ENCODE measurements at places on chromosomes 2 and 18. TPM values are rescaled to one million over a fixed set of nuclear protein-coding genes. Genes with fewer than 3 reads are reported as not detected.

DNA sequence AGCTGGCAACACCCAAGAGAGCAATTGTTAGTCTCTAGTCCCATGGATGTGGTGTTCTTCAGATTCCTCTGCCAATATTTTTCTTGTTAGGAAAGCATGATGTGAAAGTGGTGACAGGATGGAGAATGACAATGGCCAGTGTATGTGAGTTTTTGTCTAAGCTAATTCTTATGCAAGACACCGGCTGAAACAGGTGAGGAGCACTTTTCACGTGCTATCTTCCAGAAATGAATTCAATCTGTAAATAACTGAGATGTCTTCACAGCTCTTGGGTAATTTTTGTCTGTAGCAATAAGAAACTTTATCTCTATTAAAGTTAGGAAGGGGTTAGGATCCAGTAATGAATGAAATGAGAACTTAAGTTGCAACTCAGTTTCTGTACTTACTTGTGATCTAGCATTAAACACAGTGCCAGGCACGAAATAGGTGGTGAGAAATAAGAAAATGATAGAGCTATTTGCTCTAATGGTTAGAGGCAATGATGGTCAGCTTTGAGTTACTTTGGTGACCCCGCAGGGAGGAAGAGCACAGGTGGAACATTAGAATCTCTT lies 676 bp upstream of the AGPS start:
- no peak for DNase-seq

- DNase-seq, result no peak
Observed at GRCh38 chr2:20370191-20370590, 19.5 kb upstream of the PUM2 start.

Gene SMYD1
- not detected for total RNA-seq

DNA sequence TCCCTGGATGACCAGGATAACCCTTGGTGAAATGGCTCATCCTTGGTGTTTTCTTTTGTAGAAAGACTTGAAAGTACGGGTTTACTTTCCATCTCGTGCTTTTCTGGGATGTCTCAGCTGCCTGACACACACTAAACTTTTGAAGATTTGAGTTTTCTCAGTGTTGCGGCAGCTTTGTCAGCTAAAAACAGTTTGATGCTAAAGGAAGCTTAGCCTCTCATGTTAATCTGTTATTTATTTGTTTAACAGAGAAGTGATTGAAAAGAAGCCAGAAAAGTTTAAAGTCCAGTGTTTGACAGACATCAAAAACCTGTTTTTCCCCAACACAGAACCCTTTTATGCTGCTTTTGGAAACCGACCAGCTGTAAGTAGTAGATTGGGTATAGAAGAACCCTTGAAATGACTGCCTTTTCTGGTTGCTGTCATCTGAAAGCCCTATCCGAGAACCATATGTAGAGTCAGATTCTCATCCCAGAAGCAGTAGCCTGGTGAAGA lies 72.8 kb downstream of the LPIN1 start:
- no peak for DNase-seq

Gene SLC4A3
- not detected for total RNA-seq

DNA sequence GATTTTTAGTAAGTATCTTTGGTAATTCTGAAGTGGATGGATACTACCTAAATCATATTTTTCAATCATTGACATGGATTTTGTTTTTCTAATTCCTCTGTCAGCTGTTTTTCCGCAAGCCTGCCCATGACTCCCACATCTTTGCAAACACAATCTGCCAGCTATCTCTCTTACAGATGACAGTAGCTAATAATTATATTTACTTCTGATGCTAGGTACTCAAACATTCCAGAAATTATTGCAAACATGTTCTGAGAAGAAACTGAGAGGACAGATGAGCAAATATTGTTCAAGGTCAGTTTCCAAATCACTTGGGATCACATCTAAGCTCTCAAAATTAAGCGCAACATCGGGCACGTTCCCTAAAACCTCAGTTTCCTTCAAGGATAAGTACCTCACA lies 270.0 kb upstream of the CDH19 start:
- no peak for DNase-seq

GRCh38 chr2:170770606-170771420 lies 635 bp downstream of the ERICH2 start:
- peak; percentile 75 for DNase-seq
